Chondrocyte (in vitro differentiated cells): ENCODE measurements at places on chromosomes 2 and 18. TPM values are rescaled to one million over a fixed set of nuclear protein-coding genes. Genes with fewer than 3 reads are reported as not detected.

DNA sequence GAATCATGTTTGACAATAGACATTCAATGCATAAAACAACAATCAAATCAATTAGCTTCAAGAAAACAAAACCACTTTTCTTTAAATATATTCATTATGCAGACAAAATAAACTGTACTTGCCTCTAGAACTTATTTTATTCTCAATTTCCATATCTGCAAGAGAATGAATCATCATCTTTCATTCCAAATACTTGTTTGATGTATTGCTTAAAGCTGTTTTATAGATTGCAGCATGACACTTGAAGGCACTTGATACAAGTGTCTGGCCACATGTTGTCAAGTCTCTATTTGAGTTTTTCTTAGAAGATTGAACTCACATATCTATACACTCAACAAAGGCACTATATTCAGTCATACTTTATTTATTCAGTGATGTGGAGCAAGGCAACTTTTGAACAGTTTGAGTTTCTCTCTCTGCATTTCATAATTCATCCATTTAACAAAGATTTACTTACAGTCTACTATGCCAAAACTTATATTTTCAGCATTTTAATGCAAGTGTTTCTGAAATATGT is 38.7 kb upstream of the DDX18 start:
- peaks cover 1% of the 10 kb centered on the region for H3K36me3 ChIP-seq
- no peak overlapping the region for H3K4me3 ChIP-seq
- peaks cover 18% of the 10 kb centered on the region for H3K27me3 ChIP-seq
- H3K4me1 ChIP-seq: no peaks in the 10 kb centered on the region

- DNase-seq: no peak
- H3K27ac ChIP-seq: no peak overlapping the region
- peaks cover 3% of the 10 kb centered on the region for H3K36me3 ChIP-seq
- no peaks in the 10 kb centered on the region for H3K27me3 ChIP-seq
Measured at GRCh38 chr2:203948733-203949132, 12.2 kb downstream of the ICOS start.

DNA sequence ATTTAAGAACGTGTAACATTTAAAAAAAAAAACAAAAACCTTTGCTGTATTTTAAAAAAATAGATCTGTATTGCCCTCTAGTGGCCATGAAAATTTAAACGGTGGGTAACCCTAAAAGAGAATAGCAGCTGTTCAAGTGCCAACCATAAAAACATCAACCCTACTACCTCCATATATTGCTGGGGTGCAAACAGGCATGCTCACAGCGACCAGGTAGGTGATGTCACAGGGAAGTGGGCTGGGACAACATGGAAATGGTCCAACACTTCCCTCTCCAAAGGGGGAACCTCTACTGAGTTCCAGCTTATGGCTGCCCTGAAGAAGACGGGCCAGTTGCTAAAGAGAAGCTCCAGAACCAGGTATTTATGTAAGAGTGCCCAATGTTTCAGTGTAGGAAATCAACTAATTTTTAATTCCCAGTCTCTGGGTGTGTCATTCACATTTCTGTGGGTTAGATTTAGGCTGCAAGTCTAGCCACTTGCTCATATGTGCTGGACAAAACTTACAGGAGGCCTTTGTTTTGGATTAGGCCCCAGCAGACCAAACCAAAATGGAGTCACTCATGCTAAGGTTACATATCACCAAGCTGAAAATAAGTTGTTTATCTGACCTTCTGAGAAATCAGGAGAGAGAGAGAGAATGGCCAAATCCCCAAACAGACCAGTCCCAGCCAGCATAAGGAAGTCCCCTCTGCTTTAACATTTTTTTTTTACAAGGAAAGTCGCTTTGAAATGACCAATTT is 54.5 kb downstream of the SKA1 start:
- peaks cover 19% of the 10 kb centered on the region for H3K27me3 ChIP-seq
- H3K27ac ChIP-seq: no peak overlapping the region
- no peaks in the 10 kb centered on the region for H3K4me1 ChIP-seq

GRCh38 chr2:155841442-155841841 is 491.1 kb downstream of the NR4A2 start:
- H3K36me3 ChIP-seq: no peaks in the 10 kb centered on the region
- no peak for DNase-seq
- H3K4me1 ChIP-seq: peaks cover 17% of the 10 kb centered on the region
- H3K27me3 ChIP-seq: no peaks in the 10 kb centered on the region

GRCh38 chr2:7588295-7588694 is 671.1 kb downstream of the RNF144A start:
- no peak for DNase-seq
- H3K27ac ChIP-seq: no peak overlapping the region
- no peak overlapping the region for H3K4me3 ChIP-seq
- H3K4me1 ChIP-seq: no peaks in the 10 kb centered on the region

- DNase-seq: no peak
- no peaks in the 10 kb centered on the region for H3K27me3 ChIP-seq
- no peaks in the 10 kb centered on the region for H3K4me1 ChIP-seq
- no peaks in the 10 kb centered on the region for H3K36me3 ChIP-seq
- no peak overlapping the region for H3K27ac ChIP-seq
Measured at GRCh38 chr2:228628682-228629081, 447.2 kb upstream of the SPHKAP start.

GRCh38 chr18:30709595-30709994 is 332.9 kb downstream of the DSC3 start:
- no peaks in the 10 kb centered on the region for H3K36me3 ChIP-seq

DNA sequence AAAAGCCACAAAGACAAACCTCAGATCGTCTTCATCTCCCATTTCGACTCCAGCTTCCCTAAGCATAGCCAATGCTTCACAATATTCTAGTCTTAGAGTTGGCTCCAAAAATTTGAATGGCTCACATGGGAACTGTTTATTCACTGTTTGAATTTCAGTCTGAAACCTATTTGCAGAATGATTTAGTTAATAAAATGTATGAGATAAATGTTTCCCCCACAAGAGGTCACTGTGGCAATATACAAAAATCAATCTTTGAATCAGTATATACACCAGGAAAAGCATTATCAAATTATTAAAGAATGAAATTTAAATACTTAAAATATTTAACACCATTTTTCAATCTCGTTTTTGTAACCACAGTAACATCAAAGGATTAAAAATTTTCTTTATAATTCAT is 40.0 kb upstream of the MCM6 start:
- H3K36me3 ChIP-seq: peaks cover 2% of the 10 kb centered on the region
- H3K4me3 ChIP-seq: no peak overlapping the region
- H3K27me3 ChIP-seq: no peaks in the 10 kb centered on the region
- H3K4me1 ChIP-seq: no peaks in the 10 kb centered on the region

GRCh38 chr2:130370490-130370889 is 14.6 kb downstream of the PTPN18 start:
- H3K36me3 ChIP-seq: peaks cover 7% of the 10 kb centered on the region
- H3K27me3 ChIP-seq: no peaks in the 10 kb centered on the region
- H3K4me1 ChIP-seq: peaks cover 38% of the 10 kb centered on the region
- DNase-seq: no peak
- no peak overlapping the region for H3K27ac ChIP-seq

- H3K4me1 ChIP-seq: peaks cover 3% of the 10 kb centered on the region
- no peak overlapping the region for H3K4me3 ChIP-seq
- no peaks in the 10 kb centered on the region for H3K27me3 ChIP-seq
- no peak overlapping the region for H3K27ac ChIP-seq
Measured at GRCh38 chr2:8889978-8890377, 52.6 kb upstream of the KIDINS220 start.

The USP37 gene
- total RNA-seq: 9.5 to 14.6 TPM (median 10.0 TPM) in 3 replicates

The RIT2 gene
- not detected in 3 replicates for total RNA-seq

The TNFAIP6 gene
- 4.1 to 7.4 TPM (median 4.2 TPM) in 3 replicates for total RNA-seq
